HuH-7.5 (cell line): ENCODE measurements at places on chromosomes 6 and 20.

- no peak for DNase-seq
Measured at GRCh38 chr6:131574133-131574532, 1.1 kb downstream of the ARG1 start.

- DNase-seq: no peak
Measured at GRCh38 chr20:14344746-14345145, 7.3 kb upstream of the FLRT3 start.

DNA sequence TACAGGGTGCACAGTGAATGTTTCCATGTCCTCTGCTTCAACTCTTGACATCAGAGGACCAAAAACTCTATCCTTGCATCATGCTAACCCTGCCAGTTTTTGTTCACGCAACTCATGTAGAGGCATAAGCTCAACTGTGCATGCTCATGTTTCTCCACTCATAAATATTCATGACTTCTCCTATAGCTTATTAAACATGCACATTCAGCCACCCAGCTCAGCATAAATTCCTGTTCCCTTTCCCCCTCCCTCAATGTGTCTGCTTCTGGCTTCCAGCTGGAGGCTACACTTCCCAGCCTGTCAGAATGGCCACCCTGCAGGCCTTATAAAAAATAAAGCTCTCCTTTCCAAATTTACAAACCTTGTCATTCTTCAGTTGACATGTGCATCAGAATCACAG lies 154.6 kb downstream of the KIF16B start:
- no peak for DNase-seq

DNA sequence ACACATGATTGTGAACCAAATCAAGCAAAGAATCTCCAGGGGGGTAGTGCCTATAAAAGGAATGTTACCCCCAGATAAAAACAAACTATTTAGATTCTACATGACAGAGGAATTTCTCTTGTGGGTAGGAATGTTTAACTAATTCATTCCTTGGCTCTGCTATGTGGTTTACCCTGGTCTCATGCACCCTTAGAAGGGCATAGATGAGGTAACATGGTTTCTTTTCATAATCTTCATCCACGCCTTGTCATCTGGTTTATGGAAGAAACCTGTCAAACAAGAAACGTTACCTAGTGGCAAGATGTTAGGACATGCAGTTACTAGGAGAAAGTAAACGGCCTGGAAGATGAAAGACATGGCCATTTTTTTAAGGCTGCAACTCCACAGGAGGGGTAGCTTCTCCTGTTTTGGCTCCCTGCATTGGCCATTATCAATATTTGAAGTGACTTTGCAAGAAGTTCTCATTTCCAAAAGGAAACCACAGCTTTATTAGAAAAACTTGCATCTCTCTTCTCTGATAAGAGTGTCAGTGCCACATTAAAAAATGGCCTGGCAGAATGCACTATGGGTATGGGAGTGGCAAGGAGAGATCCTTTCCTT lies 45.5 kb downstream of the STX11 start:
- DNase-seq: no peak

DNA sequence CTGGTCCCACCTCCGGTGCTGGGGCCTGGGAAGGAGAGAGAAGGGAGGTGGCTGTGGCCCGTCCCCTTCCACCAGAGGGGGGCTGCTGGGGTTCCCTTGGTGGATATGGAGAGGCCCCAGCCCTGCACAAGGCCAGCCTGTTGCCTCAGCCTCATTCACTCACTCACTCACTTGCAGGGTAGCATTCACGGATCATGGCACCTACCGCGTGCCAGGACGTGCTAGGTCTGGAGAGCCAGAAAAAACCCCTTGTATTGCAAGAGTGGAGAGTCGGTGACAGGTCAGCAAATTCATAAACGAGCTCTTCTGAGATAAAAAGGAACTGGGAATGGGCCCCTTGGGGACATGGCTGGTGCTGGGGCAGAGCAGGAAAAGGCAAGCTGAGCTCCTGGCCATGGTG lies 6.4 kb upstream of the ZBTB46 start:
- no peak for DNase-seq

- no peak for DNase-seq
Measured at GRCh38 chr6:3850451-3851203, 1.5 kb downstream of the FAM50B start.

DNA sequence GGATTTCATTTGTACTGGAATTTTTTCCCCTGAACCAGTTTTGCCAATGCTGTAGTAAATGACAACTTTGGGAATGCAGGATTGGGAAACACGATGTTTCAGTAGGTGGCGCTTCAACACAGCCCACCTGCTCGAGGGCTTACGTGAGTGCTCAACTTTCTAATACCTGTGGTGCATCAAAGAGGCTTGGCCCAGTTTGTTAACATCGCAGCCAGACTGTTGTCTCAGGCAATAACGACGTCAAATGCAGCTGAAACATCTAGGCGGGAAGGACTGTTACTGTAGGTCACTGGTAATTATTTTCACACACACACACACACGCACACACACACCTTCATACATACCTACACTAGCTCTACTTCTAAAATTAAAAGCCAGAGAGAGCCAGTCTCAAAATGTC lies 815.5 kb upstream of the SLC35B3 start:
- DNase-seq: peak; percentile 9

DNA sequence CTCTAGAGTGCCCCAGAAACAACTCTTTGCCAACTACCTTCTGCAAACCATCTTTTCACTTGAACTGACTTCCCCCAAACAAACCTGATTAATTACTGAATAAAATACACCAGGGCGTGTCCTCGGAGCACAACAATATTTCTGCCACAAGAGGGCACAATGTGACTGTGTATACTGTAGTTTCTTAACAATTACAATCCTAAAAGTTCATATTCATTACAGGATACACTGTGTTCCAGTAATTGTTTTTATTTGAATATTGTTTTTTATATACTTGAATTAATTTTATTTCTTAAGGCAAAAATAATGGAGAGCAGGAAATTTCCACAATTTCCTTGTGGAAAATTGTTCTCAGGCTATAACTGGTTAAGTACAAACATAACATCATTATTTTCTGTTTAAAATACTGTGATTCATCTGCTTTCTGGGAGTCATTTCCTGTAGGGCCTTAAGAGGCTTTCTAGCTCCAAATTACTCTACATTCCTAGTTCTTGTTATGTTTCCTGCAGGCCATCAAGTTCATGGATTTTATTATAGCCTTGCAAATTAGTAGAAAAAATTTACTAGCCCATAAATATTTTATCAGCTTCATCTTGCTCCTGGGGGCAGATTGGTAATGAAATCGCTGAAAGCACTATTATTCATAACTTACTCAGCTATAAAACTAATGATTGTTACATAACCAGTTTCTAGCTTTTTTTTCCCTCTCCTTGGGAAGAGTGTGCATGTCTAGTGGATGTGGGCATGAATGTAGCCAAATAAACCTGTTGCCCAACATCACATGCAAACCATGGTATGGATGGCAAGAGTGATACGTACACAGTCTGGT lies 51.9 kb upstream of the SLC22A16 start:
- peak; percentile 27 for DNase-seq
